PC-9 (cell line): ENCODE measurements at places on chromosomes 16 and 17.

DNA sequence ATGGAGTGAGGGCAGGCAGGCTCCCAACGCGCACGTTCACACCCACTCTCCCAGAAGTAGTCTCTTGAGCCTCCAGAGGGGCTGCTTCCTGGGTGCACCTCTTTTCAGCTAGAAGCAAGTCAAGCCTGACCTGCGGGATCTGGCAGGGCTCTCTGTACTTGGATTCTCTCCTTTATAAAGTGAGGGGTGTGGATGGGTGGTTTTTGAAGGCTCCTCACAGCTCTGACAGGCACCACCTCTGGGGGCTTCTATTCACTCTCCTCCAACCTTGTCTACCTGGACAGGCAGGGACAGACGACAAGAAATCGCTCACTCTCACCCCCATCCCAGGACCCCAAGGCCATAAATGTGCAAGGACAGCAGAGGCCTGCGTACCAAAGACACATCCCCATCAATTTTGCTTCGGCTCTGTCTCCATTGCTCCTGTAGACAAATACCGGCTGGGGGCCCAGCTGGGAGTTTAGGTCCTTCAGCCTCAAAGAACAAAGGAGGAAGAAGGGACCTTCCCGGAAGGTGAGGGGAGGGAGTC, 814 bp upstream of the DYNLL2 start:
- H3K27ac ChIP-seq, result no peak overlapping the region
- DNase-seq, result no peak
- no peak overlapping the region; the same call in 1 of the 2 replicates for H3K4me3 ChIP-seq
- H3K4me1 ChIP-seq, result peaks cover 17% of the 10 kb centered on the region
- H3K36me3 ChIP-seq, result peaks cover 23% of the 10 kb centered on the region; the same call in 1 of the 2 replicates
- H3K27me3 ChIP-seq, result peaks cover 7% of the 10 kb centered on the region; the same call in 1 of the 2 replicates

- no peak overlapping the region for H3K27ac ChIP-seq
- no peak overlapping the region for H3K4me3 ChIP-seq
- DNase-seq, result no peak
- no peaks in the 10 kb centered on the region for H3K36me3 ChIP-seq
- H3K4me1 ChIP-seq, result no peaks in the 10 kb centered on the region
These were observed 29.1 kb downstream of the TMEM100 start for GRCh38 chr17:55693254-55694216.

DNA sequence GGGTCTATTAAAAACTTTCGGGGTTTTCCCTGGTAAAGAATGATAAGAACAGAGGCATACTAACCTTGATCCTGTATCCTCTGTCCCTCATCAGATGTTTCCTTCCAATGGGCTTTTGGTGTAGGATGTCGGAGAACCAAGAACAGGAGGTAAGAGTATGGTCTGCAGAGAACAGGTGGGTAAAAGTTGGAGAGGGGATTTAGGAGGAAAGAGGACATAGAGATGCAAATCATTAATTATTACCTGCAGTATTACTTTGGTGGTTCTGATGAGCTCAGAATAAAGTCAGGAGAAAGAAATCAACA, 4.3 kb downstream of the SNX11 start:
- H3K4me1 ChIP-seq, result peaks cover 8% of the 10 kb centered on the region
- H3K27ac ChIP-seq, result no peak overlapping the region
- no peaks in the 10 kb centered on the region for H3K27me3 ChIP-seq
- DNase-seq, result no peak
- no peak overlapping the region for H3K4me3 ChIP-seq

DNA sequence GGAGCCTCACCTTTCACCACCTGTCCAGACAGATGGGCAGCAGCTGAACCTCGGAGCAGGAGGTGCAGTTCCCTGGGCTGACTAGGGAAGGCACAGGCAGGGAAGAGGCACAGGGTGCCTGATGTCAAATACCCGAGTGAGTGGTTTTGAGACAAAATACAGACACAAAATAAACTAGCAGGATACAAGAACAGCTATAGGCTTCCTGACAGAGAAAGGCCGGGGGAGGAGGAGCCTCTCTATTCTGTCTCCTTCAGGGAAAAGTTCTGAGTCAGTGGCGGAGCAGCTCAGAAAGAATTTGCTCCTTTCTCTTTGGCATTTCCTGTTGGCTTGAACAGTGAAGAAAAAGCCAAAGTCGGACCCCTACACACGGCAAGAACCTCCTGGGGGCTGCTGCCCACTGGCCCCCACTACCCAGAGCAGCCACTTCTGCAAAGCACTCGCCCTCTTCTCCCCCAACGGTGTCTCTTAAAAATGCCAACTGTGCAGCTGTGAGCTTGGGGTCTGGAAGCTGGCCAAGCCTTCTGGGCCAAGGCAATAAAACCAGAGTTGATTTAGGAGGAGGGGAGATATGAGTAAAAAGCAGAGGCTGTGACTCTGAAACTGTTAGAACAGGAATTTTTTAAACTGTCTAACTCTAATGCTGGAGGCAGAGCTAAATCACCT, 14.4 kb upstream of the FAAP100 start:
- peaks cover 4% of the 10 kb centered on the region for H3K36me3 ChIP-seq
- peak; percentile 81 for DNase-seq
- H3K4me1 ChIP-seq, result peaks cover 47% of the 10 kb centered on the region
- H3K27ac ChIP-seq, result peak overlapping the region; percentile 63
- peak overlapping the region; percentile 34; the same call in 1 of the 2 replicates for H3K4me3 ChIP-seq

GRCh38 chr17:62866471-62866870, 58.4 kb upstream of the MARCHF10 start:
- no peaks in the 10 kb centered on the region for H3K27me3 ChIP-seq
- H3K36me3 ChIP-seq, result no peaks in the 10 kb centered on the region
- DNase-seq, result no peak
- no peak overlapping the region for H3K27ac ChIP-seq

DNA sequence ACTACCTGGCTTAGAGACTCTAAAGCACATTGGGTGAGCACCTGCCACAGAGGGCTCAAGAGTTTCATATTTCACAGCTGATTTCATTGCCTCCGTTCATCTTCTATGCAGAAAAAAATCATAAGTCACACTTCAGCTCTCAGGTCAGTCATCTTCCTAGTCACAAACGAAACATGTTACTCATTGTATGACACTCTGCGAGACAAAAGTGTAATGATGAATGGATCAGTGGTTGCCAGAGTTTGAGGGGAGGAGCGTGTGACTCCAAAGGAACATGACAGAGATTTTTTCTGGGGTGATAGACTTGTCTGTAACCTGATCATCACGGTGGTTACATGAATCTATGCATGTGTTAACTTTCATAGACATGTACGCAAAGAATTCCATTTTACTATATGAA, 195.2 kb upstream of the CNTNAP4 start:
- H3K27ac ChIP-seq, result no peak overlapping the region
- H3K4me1 ChIP-seq, result no peaks in the 10 kb centered on the region
- H3K4me3 ChIP-seq, result no peak overlapping the region
- DNase-seq, result no peak

DNA sequence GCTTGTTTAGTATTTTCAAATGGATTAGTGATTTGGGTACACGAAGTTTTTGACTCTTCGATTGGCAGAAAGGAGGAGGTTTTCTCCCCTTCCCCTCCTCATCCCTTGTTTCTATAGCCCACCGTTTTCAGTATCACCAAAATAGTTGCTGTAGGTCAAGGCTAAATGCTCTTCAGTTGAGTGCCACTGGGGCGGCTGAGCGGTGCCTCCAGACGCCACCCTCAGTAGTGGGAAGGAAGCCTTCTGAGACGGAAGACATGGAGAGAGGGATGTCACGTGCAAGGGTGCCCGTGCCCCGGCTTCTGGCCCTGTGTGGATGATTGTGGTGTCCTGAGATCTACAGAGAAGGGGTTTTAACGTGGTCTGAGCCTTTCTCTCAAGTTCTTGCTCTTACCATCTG, 39.7 kb upstream of the CRISPLD2 start:
- H3K4me3 ChIP-seq, result no peak overlapping the region
- H3K4me1 ChIP-seq, result peaks cover 1% of the 10 kb centered on the region
- DNase-seq, result no peak
- peaks cover 29% of the 10 kb centered on the region for H3K36me3 ChIP-seq
- no peak overlapping the region for H3K27ac ChIP-seq

GRCh38 chr17:64005734-64006167, 7.6 kb downstream of the PRR29 start:
- DNase-seq, result peak; percentile 66
- no peaks in the 10 kb centered on the region for H3K27me3 ChIP-seq
- H3K27ac ChIP-seq, result 0 out of 2 replicates have a peak overlapping the region, but pooled peaks have one; percentile 11

GRCh38 chr17:17638467-17638866, 42.8 kb upstream of the RAI1 start:
- no peaks in the 10 kb centered on the region for H3K36me3 ChIP-seq
- no peak overlapping the region for H3K27ac ChIP-seq
- H3K27me3 ChIP-seq, result no peaks in the 10 kb centered on the region
- DNase-seq, result no peak
- H3K4me3 ChIP-seq, result no peak overlapping the region
- H3K4me1 ChIP-seq, result no peaks in the 10 kb centered on the region; the same call in 1 of the 2 replicates
